SK-N-DZ (cell line): ENCODE measurements at places on chromosomes 3 and 15.

DNA sequence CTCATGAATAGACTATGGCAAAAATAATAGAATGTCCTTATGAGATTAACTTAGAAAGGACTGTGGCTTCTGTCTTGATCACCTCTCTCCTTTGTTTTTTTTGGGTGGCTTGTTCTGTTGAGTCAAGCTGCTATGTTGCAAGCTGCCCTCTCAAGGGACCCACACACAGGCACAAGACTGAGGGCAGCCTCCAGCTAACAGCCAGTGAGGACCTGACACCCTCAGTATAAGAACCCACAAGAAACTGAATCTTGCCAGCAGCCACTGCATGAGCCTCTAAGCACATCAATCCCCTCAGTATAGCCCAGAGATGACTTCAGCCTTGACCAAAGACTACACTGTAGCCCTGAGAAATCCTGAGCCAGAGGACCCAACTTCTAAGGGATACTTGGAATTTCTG, 361.1 kb downstream of the MCTP2 start:
- no peak for DNase-seq

- DNase-seq: no peak
Observed at GRCh38 chr3:125382298-125382697, 7.2 kb upstream of the ZNF148 start.

GRCh38 chr15:90957791-90958190, 3.1 kb downstream of the RCCD1 start:
- DNase-seq: no peak

DNA sequence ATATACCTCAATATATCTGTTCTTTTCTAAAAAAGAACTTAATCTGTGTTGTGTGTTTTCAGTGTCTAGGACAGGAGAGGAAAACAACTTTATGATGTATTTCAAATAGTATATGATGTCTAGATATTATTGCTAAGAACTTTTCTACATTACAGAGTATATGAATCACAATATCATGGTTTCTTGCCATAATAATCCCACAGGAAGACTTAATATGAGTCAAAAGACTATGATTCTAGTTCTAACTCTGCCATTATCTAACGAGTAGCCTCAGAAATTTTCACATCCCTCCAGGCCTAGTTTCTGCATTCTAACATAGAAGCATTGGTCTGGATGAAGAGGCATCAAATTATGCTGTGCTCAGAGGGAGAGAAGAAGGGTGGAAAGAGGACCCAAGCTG, 107.7 kb upstream of the SPRED1 start:
- DNase-seq: no peak
